ENCODE measurements at places on chromosomes 5 and 9. TPM values are rescaled to one million over a fixed set of nuclear protein-coding genes. Genes with fewer than 3 reads are reported as not detected.

The MCC gene
- total RNA-seq, result 49.5 TPM

The ENTPD8 gene
- total RNA-seq, result not detected

The SLC4A9 gene
- total RNA-seq, result not detected

The TMEFF1 gene
- total RNA-seq, result 3.8 TPM

The MEF2C gene
- total RNA-seq, result 18.5 TPM

The LCN15 gene
- not detected for total RNA-seq

The LCN6 gene
- not detected for total RNA-seq

The PRDM9 gene
- not detected for total RNA-seq

The LOX gene
- 35.4 TPM for total RNA-seq

The SH3RF2 gene
- total RNA-seq, result 2.6 TPM

The PCDHGA5 gene
- 0.30 TPM for total RNA-seq

The ASPN gene
- not detected for total RNA-seq

The FAM221B gene
- not detected for total RNA-seq

The PCDHB11 gene
- total RNA-seq, result under 0.01 TPM

The ZNF608 gene
- total RNA-seq, result 12.2 TPM

The TRPM3 gene
- total RNA-seq, result 1.6 TPM

The ARSI gene
- total RNA-seq, result under 0.01 TPM

The TNFSF8 gene
- not detected for total RNA-seq

The GMCL2 gene
- not detected for total RNA-seq

The SPATA31D3 gene
- not detected for total RNA-seq

The SLC25A2 gene
- total RNA-seq, result 0.15 TPM

The GABRP gene
- total RNA-seq, result 0.32 TPM

The DBH gene
- total RNA-seq, result not detected

The PCDHA9 gene
- total RNA-seq, result under 0.01 TPM

The SLCO4C1 gene
- not detected for total RNA-seq

The EPB41L4B gene
- 0.30 TPM for total RNA-seq

The PDE6A gene
- not detected for total RNA-seq

The PCDHA1 gene
- total RNA-seq, result 0.32 TPM

The AQP7 gene
- total RNA-seq, result not detected

The WNK2 gene
- total RNA-seq, result not detected

The NPR3 gene
- total RNA-seq, result 2.3 TPM

The BTNL3 gene
- not detected for total RNA-seq

The BARHL1 gene
- total RNA-seq, result not detected

The PPIC gene
- total RNA-seq, result 38.3 TPM

The SLC46A2 gene
- not detected for total RNA-seq

The ALDH1A1 gene
- total RNA-seq, result 124 TPM

The GABRG2 gene
- total RNA-seq, result not detected

The CARTPT gene
- not detected for total RNA-seq

The NUDT12 gene
- total RNA-seq, result 1.3 TPM

The TEX48 gene
- total RNA-seq, result not detected

The LEAP2 gene
- total RNA-seq, result not detected

The SPINK6 gene
- total RNA-seq, result not detected

The CERT1 gene
- total RNA-seq, result 13.3 TPM

The STKLD1 gene
- total RNA-seq, result 0.61 TPM

The LRRC14B gene
- not detected for total RNA-seq

The TAF11L10 gene
- total RNA-seq, result not detected

The RBM22 gene
- total RNA-seq, result 20.1 TPM

The TMEM174 gene
- total RNA-seq, result not detected

The PCDHGC4 gene
- total RNA-seq, result 0.32 TPM

The PCDHGB6 gene
- total RNA-seq, result 0.97 TPM

The ERAP2 gene
- total RNA-seq, result 18.8 TPM

The NPM1 gene
- 1,984 TPM for total RNA-seq

The RC3H2 gene
- total RNA-seq, result 41.6 TPM

The PCDHGC3 gene
- 7.8 TPM for total RNA-seq

The TOR2A gene
- total RNA-seq, result 7.3 TPM

The IL3 gene
- not detected for total RNA-seq

The FGFR4 gene
- 3.3 TPM for total RNA-seq

The LVRN gene
- 1.3 TPM for total RNA-seq

All from epithelial cell of umbilical artery (primary cell).